ENCODE measurements at places on chromosomes 1 and 21.

GRCh38 chr21:28775071-28775470, 217.6 kb downstream of the LTN1 start:
- no peak for DNase-seq

DNA sequence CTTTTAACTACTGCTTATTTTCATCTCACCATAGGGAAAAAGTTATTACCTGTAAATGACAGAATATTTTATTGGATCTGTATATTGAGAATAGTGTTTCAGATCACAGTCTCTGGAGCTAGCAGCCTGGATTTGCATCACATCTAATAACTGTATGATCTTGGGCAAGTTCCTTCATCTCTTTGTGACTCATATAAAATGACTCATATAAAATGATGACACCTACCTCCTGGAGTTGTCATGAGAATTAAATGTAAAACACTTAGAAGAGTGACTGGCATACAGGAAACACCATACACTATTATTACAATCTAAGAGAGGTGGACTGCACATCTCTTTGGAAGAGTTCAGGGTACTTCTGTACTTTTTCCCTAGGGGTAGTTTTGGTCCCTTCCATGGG, 421.3 kb downstream of the NEGR1 start:
- no peak for DNase-seq

GRCh38 chr1:3561702-3562101, 49.6 kb downstream of the MEGF6 start:
- no peak for DNase-seq

- no peak for DNase-seq
These were observed 29.9 kb downstream of the STK40 start for GRCh38 chr1:36355811-36356210.

- DNase-seq = no peak
These were observed 73.4 kb downstream of the UCK2 start for GRCh38 chr1:165900576-165901380.

DNA sequence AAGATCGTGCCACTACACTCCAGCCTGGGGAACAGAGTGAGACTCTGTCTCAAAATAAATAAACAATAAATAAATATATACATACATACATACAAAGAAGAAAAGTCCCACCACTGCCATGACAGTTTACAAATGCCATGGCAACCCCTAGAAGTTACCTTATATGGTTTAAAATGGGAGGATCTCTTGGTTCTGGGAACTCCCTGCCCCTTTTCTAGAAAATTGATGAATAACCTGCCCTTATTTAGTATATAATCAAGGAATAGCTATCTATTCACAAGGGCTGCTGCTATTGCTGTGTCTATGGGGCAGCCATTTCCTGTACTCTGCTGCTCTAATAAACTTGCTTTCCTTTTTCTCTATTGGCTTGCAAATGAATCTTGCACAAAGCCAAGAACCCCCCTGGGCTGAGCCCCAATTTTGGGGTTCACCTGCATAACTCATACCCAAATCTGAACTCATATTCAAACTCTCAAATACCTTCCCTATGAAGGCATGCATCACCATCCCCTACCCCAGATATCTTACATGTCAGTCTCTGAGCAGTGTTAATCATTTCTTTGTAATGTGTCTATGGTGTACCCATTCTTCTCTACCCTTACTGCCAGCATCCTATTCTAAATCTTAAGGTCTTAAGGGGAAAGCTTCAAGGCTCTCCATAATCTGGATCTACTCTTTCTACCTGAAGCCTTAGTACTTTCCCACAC, 9.0 kb downstream of the GON4L start:
- no peak for DNase-seq

- DNase-seq = no peak
These were observed 7.4 kb downstream of the SPRR5 start for GRCh38 chr1:152954436-152954835.

GRCh38 chr1:218886101-218886871, 287.4 kb upstream of the LYPLAL1 start:
- no peak for DNase-seq

DNA sequence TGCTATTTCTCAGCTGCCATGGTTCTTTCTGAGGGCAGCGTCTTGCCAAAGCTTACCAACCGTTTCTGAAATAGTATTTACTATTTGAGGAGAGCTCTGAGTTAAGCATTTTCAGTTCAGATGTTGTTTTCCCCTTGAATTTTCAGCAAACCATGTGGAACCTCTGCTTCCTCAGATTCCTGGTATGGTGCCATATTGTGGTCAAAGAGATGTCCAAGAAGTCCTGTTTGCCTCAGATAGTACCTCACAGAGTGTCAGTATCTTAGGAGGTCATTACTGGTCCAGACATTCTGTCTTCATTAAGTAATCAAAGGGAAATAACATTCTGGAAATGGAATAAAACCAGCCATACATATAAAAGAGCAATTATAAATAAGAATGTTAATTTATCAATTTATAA, 36.6 kb downstream of the VANGL2 start:
- DNase-seq = no peak
